Activated CD4-positive, alpha-beta T cell treated with anti-CD3 and anti-CD28 coated beads, Interleukin-2, amount 50 U/mL, for 24 hours (primary cell): ENCODE measurements at places on chromosomes 11 and 22.

- no peak for DNase-seq
Measured at GRCh38 chr11:103862802-103863174, 173.7 kb upstream of the DDI1 start.

DNA sequence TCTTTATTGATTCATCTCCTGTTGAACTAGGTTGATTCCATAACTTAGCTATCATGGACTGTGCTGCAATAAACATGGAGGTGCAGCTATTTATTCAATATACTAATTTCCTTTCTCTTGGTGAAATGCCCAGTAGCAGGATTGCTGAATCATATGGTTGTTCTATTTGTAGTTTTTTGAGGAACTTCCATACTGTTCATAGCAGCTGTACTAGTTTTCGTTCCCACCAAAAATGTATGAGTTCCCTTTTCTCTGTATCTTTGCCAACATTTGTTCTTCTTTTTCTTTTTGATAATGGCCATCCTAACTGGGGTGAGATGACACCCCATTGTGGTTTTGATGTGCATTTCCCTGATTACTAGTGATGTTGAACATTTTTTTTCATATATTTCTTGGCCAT lies 87.2 kb upstream of the NAV2 start:
- DNase-seq: no peak

- no peak for DNase-seq
Measured at GRCh38 chr22:20604776-20605221, 97.4 kb downstream of the MED15 start.

- DNase-seq: no peak
Measured at GRCh38 chr11:15885854-15886253, 470.5 kb downstream of the SOX6 start.

- no peak for DNase-seq
Measured at GRCh38 chr22:19060356-19061009, 61.7 kb downstream of the DGCR2 start.

DNA sequence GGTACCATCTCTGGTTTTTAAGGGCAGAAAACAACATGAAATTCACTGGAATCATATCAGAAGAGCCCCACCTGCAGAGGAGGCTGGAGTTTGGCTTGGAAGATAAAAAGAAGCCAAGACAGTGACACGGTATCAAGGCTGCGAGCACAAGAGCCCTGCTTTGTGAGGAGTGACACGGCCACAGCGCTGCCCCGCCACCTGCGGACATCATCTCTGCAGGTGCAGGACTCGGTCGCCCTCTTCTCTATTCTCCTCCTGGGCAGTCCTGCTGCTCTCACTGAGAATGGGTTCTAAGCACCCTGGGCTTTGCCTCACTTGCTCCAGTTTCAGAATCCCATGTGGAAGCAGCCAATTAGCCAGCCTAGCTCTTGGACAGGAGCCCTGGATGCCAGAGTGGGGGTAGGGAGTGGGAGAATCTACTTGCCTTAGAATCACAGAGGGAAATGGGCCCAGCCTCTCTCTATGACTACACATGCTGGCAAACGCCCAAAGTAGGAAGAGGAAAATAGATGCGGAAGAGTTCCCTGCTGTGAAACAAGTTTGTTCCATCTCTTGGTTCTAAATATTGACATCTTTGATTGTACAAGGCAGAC lies 17.1 kb downstream of the APOL4 start:
- DNase-seq: no peak

DNA sequence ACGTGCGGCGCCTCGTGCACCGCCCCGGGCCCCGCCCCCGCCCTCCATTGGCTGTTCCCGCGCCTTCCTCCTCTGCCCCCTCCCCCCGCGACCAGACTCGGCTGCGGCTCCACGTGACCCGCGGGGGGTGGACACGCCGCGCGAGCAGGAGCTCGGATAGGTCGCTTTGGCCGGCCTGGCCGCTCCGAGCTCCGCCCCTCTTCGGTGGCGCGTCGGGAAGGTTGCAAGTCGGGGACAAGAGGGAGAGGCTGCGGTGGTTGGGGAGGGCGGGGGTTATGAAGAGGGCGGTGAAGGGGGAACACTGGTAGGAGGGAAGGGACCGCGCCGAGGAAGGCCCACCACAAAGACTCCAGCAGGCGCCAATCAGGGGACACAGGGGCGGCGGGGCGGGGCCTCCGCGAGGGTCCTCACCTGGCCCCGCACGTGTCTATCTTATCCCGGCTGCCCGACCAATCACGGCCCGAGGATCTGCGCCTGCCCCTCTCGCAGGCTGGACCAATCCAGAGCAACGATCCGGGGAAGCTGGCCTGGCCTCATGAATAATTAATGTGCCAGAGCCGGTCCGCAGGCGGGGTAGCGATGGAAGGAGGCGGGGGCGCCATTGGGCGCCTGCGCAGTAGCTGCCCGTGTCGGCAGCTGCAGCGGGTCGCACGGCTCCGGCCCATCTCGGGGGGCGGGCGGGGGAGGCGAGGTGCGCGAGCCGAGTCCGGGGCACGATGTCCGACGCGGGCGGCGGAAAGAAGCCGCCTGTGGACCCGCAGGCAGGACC lies at the start of gene TEF:
Gene TEF, plus strand, starts transcription at position 614 of the 769 bp plus-strand sequence. Its CDS starts 103 bp downstream, at position 717.
- DNase-seq: peak; percentile 97

- no peak for DNase-seq
Measured at GRCh38 chr11:57394203-57394965, 3.9 kb upstream of the PRG2 start.
